ENCODE measurements at places on chromosomes 3 and 15.

DNA sequence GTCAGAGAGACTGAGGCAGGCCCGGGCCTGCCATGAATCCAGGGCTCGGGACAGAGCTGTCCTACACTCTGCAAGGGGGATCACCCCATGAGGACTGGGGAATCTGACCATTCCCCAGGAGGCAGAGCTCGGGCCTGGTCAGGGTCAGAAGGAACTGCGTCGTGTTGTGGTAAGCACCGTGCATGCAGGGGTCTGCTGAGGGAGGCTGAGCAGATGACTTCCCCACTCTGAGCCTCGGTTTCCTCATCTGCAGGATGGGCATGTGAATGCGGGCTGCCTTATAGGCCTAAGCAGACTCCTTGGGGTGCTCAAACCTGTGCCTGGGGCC lies 61.6 kb upstream of the IQSEC1 start:
- DNase-seq: no peak

DNA sequence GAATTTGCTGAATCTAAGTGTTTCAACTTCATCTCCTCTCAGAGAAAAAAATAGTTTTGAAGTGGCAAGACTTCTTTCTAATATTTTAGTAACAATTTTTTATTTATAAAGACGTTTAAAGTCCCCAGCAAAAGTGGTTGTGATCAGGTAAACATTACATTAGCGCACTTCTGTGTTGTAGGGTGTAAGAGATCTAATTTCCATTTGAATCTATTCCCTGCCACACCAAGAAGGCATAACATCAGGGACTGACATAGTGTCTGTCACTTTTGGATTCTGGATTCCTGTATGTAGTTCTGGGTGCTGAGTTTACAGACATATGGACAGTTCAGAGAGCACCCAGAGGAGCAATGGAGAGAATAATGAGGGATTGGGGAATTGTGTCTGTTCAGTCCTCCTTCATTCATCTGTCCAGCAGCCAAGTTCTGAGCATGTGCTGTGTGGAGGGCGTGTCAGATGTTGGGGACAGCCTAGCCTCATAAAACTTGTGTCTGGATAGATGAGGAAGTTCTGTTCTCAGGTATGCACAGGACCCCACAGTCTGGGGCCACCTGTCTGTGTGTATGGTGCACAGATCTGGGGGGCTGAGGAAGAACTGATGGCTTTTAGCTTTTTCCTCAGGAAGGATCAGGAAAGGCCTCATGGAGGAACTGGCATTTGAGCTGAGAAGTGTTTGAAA lies 65.6 kb downstream of the MAP2K5 start:
- no peak for DNase-seq

DNA sequence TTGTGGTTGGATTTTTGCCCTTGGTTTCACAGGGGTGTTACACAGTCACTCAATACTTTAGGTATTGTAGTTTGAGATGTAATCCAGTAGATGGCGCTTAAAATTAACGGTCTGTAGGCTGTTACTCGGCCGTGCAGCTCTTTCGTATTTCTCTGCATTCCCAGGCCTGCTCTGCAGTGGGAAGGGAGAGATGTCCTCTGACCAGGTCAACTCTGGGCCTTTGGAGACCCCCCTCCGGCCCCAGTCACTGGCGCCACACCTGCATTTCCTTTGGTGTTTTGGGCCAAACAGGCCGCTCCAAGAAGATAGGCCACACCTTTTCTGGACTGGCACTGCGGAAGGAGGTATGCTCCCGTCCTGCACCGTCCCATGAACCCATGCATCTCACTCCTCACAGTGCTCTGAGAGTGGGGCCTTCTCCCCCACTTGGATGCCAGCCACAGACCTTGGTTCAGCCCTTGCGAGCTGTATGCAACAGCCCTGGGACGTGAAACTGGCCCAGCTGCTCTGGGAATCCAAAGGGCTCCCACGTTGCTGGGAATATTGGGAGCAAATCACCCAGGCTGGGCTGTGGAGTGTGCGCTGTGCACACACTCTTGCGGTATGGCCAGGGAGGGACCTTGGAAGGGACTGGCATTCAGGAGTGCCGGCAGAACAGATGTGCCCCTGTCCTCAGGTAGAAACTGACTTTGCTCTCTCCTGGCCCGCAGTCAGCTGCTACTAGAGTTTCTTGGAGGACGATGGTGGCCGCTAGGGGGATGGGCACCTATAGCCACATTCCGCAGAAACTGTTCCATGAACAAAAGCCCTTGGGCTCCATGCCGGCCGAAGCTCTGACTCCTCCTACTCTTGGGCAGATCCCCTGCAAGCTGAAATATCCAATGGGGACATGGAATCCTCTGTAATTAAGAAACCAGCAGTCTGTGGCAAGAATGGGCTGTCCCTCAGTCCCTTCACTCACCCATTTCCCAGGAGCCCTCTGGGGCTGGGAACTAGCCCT lies 410.5 kb upstream of the CADM2 start:
- no peak for DNase-seq

DNA sequence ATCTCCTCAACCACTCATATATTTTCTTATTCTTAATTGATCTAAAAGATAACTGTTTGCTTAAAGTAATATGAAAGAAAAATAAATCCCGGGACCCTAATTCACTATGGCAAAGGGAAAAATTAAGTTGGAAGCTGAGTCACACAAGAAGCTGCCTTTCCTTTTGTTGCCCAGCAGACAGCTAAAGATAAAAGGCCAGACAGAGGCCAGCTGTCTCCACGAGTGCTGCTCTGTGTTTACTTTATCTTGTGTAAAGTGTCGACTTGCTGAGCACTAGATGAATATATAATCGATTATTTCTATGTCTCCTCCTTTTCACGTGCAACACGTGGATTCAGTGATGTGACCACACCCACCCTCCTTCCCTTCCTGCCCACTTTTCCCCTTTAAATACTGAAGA lies 52.8 kb upstream of the NSMCE3 start:
- no peak for DNase-seq

- DNase-seq: no peak
These were observed 271.2 kb downstream of the FAM43A start for GRCh38 chr3:194956697-194957396.

GRCh38 chr3:115284980-115285379 lies 137.9 kb upstream of the ZBTB20 start:
- DNase-seq: no peak

Data from amniotic epithelial cell (primary cell).